ENCODE measurements at places on chromosomes 16 and 17. TPM values are rescaled to one million over a fixed set of nuclear protein-coding genes. Genes with fewer than 3 reads are reported as not detected.

LASP1 gene
- 105 TPM for total RNA-seq

GRCh38 chr17:45073414-45074070 lies 12.4 kb downstream of the NMT1 start:
- DNase-seq: no peak
- H3K4me3 ChIP-seq: no peak overlapping the region
- H3K36me3 ChIP-seq: peaks cover 11% of the 10 kb centered on the region
- no peaks in the 10 kb centered on the region for H3K27me3 ChIP-seq
- H3K4me1 ChIP-seq: peaks cover 19% of the 10 kb centered on the region
- no peak overlapping the region for H3K27ac ChIP-seq

ABCC11 gene
- total RNA-seq: not detected

- H3K36me3 ChIP-seq: no peaks in the 10 kb centered on the region
- DNase-seq: no peak
- no peak overlapping the region for H3K27ac ChIP-seq
- H3K4me3 ChIP-seq: no peak overlapping the region
- no peaks in the 10 kb centered on the region for H3K27me3 ChIP-seq
Observed at GRCh38 chr16:576197-576822, 6.5 kb downstream of the PIGQ start.

GSG1L gene
- total RNA-seq: not detected

HOXB2 gene
- total RNA-seq: 6.7 TPM

- H3K4me3 ChIP-seq: peak within 1 kb of the TSS; percentile 58
- no peak within 1 kb of the TSS for H3K27ac ChIP-seq
- no peaks in the 10 kb centered on the region for H3K36me3 ChIP-seq
- H3K4me1 ChIP-seq: peaks cover 15% of the 10 kb centered on the region
- H3K27me3 ChIP-seq: no peaks in the 10 kb centered on the region
- no peak for DNase-seq
Observed at GRCh38 chr16:89575247-89576152, at the start of gene CPNE7. CPNE7 (plus strand) TSS chr16:89575758; CDS start chr16:89575898, 140 bp downstream.

DNA sequence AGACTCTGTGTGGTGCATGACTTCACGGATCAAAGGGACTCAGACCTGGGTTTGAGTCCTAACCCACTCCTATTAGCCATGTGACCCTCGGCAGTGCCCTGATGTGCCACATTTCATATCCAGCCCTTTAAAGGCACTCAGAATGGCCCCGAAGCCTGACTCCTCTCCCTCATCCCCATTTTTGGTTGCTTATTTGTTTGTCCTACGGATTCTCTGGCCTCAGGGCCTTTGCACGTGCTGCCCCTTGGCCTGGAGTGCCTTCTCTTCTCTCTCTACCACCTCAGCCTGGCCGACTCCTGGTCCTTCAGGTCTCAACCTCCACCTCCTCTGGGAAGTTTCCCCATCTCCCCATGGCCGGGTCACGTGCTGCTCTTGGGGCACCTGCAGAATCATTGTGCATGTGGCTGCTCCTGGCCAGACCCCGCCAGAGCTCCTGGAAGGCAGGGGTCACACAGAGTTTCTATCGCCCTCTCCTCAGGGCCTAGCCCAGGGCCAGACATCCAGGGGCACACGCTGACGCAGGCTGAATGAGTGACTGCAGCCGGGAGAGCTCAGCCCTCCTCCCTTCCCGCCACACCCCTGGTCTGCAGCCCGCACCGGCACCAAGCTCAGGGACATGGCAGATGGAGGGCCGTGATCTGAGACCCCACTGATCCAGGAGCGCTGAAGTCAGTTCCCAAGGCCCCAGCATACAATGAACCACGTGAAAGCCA lies 22.0 kb upstream of the CIBAR2 start:
- no peak overlapping the region for H3K27ac ChIP-seq
- H3K36me3 ChIP-seq: no peaks in the 10 kb centered on the region
- H3K27me3 ChIP-seq: no peaks in the 10 kb centered on the region
- H3K4me1 ChIP-seq: peaks cover 26% of the 10 kb centered on the region

DNA sequence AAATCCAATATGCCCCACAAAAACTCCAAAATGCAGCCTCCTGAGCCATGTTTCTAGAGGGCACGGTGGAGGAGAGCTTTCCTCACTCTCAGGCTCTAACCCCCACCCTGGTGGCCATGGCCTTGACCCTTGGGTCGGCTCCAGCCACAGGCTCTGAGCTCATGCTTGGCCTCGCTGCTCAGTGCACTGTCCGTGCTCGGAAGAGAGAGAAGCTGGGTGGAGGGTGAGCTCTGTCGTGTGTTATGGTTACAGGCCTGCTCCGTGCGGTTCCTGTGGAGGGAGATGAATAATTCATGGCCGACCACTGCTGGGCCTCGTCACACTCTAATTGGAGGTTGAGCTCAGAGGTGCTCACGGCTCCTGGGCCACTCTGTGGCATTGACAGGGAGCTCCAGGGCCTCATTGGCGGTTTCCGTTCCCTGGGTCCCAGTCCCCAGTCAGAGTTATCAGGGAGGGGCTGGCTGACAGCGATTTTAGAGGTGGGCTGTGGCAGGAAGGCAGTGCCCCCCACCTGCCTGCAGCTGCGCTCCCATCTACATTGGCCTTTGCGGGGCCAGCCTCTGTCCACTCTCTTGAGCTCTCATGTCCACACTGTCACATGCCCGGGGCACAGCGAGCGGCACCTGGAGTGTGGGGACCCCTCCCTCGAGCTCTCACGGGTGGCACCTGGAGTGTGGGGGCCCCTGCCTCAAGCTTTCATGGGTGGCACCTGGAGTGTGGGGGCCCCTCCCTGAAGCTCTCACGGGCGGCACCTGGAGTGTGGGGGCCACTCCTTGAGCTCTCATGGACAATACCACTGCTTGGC lies 24.9 kb downstream of the ACSF3 start:
- peaks cover 22% of the 10 kb centered on the region for H3K4me1 ChIP-seq
- H3K36me3 ChIP-seq: peaks cover 18% of the 10 kb centered on the region
- no peaks in the 10 kb centered on the region for H3K27me3 ChIP-seq
- DNase-seq: no peak
- no peak overlapping the region for H3K4me3 ChIP-seq

PLCG2 gene
- 243 TPM for total RNA-seq

DNA sequence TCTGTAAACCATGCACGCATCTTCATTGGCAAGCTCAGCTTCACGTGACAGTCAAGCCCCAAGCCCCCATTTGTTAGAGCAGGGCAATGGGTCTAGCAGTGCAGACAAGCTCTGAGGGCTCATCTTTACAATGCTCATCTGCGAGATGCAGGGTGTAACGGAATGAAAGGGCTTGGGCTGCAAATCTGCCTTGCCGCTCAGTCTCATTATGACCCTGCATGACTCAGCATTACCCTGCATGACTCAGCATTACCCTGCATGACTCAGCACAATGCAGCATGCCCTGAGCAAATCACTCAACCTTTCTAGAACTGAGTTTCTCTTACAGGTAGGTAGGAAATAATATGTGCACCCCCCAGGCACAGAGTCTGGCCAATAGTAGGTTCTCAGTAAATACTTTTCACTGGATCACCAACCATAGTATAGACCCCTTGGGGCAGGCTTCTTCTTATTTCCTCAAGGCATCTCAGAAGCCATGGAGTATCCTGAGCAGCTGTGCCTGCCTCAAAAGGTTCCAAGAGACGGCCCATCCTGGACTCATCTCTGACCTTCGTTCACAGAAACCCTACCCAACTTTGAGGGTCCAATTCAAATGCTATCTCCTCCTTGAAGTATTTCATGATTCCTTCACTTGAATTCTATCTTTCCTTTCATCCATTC lies 391.3 kb upstream of the CDH5 start:
- no peak for DNase-seq
- H3K27ac ChIP-seq: no peak overlapping the region
- H3K4me3 ChIP-seq: no peak overlapping the region
- no peaks in the 10 kb centered on the region for H3K27me3 ChIP-seq
- H3K36me3 ChIP-seq: no peaks in the 10 kb centered on the region
